ENCODE measurements at places on chromosomes 1 and 21.
A peak's percentile ranks its signal among the peaks of the same experiment; 100 is the strongest.

DNA sequence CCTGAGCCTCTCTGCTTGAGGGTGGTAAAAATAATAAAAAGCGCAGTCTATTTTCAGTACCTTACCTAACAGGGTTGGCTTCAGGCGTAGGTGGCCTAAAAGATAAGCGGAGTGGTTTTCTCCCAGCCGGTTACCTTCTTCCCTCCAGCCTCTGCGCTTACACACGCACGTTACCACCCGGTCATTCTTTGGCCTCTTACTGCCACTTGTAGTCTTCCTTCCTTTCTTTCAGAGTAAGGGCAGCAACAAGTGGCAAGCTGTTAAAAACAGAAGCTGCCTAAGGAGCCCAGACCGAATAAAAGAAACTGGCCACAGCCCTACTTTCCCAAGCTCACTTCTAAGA is 35.4 kb downstream of the CLCA1 start:
- DNase-seq, result no peak

DNA sequence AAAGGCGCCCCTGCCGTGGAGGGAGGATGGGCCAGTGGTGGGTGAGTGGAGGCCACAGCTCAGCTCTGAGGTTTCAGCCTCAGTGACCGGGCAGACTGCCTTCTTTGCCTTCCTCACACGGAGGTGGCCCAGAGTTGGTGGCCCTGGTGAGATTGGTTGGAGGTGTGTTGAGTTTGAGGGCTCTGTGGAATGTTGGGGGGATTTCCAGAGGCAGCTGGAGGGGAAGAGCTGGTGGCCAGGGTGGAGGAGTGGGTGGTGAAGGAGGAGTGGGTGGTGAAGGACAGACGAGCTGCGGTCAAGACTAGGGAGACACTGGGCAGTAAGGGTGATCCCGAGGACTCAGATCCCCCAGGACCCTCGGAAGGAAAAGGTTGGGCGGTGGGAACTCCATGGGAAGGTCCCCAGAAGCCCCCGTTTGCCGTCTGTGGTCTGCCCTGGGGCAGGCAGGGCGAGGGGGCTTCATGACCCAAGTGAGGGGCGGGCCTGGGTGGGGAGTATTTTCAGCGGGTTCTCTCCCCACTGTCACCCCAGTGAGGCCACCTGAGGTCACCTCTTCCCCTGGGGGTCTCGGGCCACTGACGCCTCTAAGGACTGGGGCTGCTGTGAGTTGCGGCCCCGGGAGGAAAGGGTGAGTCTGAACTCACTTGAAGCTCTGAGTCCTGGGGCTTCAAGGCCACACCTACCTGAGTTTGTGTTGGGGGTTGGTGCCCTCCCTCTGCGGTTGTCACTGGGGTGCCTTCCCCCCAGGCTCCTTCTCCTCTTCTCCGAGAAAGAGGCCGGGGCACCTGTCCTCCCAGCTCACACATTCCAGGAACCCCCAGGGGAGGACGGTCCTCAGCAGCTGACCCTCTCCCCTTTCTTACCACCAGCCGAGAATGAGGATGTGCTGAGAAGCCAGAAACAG is 22.7 kb upstream of the PIK3CD start:
- DNase-seq, result no peak

- DNase-seq, result no peak
Measured at GRCh38 chr1:46152016-46152415, 19.6 kb upstream of the PIK3R3 start.

- DNase-seq, result no peak
Measured at GRCh38 chr21:41681939-41682718, 84.7 kb downstream of the RIPK4 start.

DNA sequence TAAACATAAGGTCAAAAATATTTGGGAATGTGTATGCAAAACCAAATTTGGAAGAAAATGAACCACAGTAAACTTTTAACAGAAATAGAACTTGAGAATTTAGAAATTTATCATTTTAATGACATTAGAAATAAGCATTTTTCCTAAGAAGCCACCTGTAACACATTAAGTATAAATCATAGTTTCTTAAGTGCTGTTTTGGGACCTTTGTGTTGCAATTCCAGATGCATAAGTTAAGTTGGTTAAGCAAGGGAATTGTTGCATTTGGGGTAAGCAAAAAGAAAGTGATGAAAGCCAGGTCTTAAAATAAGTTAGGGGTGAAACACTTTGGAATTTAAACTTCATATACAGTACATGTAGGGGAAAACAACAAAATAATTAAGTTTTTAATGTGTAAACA is 49.8 kb downstream of the CDKN2C start:
- DNase-seq, result no peak

GRCh38 chr1:31584869-31585735 is 8.8 kb downstream of the TINAGL1 start:
- no peak for DNase-seq

- DNase-seq, result no peak
Measured at GRCh38 chr1:118786454-118787155, 201.5 kb downstream of the TBX15 start.

GRCh38 chr1:18948048-18948912 is 8.2 kb downstream of the IFFO2 start:
- no peak for DNase-seq

GRCh38 chr1:13583966-13584791 is 547 bp downstream of the PDPN start:
- DNase-seq, result peak; percentile 36

DNA sequence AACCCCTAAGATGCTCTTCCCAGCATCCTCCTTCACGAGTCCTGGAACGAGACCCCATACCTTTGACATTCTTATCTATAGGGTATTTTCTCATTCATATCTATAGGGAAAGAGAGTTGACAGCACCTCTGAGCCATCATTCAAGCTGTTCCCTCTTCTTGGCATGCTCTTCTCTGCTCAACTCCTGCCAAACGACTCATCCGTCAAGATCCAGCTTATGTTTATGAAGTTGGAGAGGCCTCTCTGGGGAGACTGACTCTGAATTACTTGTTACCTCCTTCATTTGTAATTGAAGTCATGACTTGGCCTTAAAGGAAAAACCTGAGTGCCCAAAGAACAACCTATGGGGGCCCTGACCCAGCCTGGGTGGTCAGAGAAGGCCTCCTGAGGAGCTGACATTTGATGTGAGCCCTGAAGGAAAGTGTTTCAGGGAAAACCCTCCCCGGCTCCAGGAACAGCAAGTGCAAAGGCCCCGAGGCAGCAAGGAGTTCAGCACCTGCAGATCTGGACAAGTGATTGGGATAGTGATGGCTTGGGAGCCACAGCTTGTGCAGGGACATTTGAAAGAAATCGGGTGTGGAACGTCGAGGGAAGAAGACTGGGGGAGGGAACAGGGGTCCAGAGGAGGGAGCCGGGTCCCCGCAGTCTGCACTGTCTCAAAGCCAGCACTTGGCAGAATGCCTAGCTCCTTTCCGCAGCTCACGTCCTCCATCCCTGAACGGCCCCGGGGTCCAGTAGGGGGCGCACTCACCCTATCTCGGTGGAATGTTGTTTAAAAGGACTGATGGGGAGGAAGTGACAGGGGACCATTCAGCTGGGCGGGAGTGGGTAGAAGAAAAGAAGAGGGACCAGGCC is 14.0 kb upstream of the CDA start:
- DNase-seq, result peak; percentile 74

- no peak for DNase-seq
Measured at GRCh38 chr1:6148497-6149241, 31.5 kb downstream of the CHD5 start.

DNA sequence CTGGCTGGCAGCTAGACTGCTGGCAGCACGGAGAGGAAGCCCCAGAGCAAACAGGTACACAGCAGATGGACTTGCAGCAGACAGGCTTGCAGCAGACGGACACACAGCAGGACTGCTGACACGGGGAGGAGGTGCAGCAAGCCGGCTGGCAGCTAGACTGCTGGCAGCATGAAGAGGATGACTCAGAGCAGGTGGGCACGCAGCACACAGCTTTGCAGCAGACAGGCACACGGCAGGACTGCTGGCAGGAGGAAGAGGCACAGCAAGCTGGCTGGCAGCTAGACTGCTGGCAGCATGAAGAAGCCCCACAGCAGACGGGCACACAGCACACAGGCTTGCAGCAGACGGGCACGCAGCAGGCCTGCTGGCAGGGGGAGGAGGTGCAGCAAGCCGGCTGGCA is 498 bp downstream of the KRTAP10-2 start:
- DNase-seq, result no peak

- DNase-seq, result no peak
Measured at GRCh38 chr21:42959728-42960127, 14.6 kb upstream of the PKNOX1 start.

DNA sequence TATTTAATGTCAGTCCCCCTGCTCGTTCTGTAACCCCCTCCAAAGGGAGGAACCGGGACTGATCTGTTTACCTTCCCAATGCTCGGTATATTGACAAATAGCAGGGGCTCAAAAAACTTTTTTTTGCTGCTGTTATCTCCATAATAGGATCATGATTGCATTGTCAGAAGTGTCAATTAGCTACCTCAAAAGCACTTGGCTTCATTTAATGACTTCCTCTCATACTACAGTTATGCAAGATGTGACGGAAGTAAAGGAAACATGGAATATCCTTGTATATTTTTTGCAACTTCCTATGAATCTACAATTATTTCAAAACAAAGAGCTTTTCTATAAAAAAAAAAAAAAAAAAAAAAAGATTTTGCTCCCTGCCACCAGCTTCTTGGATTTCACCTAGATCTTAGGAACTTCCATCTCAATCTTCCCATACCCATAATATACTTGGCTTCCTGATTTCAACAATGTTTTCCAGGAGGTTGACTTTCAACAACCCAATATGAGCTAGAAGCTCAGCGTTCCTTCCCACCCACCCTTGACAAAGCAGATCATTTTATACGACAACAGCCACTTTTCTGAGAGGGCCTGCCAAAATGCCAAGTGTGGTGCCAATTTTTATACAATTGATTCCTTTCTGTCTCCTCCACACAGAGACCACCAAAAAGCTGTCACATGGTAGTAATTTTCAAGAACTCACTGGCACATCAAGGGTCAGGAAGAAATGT is 71.7 kb downstream of the SETD4 start:
- DNase-seq, result no peak

DNA sequence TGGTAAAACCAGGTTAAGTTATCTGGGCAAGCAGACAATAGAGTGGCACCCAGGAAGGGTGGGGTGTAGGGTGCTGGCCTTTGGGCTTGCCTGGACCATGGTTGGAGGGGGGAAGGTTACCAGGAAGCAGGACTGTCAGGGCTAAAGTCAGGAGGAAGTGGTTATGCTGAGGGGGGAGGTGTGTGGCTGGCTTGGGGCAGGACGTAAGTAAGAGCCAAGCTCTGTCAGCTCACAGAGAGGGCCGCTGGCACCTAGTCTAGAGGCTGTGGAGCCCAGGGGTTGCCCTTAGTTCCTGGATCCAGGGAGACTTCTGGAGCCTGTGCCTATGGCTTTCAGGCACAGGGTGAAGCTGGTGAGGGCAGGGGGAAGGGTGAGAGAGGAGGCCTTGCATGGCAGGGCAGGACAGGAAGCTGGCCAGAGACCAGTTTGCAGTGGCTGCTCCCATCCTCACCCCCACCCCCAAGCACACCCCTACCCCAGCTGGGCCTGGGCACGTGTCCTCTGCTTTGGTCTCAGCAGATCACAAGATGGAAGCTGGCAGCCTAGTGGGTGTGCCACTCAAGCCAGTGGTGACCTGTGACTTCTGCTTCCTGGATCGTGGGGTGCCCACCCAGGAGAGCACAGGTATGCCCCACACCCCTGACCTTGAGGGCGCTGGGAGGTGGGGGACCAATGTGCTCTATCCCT is 20.5 kb upstream of the SMYD3 start:
- no peak for DNase-seq

- no peak for DNase-seq
Measured at GRCh38 chr21:38807441-38807871, 1.7 kb downstream of the ETS2 start.

- no peak for DNase-seq
Measured at GRCh38 chr1:119294199-119294598, 74.4 kb upstream of the HAO2 start.

DNA sequence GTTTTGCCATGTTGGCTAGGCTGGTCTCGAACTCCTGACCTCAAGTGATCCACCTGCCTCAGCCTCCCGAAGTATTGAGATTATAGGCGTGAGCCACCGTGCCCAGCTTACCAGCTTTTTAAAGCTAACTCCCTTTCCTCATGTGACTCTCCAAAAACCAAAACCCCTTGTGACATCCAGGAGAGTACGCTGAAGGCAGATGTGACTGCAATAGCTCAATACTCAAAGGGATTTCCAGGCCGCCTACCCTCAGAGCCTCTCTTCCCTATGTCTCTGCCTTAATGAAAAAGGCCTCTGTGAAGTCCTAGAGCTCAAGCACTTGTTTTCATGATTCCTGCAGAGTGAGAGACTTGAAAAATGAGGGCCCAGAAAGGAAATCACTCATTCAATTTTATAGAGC is 82.6 kb downstream of the TEX35 start:
- no peak for DNase-seq

DNA sequence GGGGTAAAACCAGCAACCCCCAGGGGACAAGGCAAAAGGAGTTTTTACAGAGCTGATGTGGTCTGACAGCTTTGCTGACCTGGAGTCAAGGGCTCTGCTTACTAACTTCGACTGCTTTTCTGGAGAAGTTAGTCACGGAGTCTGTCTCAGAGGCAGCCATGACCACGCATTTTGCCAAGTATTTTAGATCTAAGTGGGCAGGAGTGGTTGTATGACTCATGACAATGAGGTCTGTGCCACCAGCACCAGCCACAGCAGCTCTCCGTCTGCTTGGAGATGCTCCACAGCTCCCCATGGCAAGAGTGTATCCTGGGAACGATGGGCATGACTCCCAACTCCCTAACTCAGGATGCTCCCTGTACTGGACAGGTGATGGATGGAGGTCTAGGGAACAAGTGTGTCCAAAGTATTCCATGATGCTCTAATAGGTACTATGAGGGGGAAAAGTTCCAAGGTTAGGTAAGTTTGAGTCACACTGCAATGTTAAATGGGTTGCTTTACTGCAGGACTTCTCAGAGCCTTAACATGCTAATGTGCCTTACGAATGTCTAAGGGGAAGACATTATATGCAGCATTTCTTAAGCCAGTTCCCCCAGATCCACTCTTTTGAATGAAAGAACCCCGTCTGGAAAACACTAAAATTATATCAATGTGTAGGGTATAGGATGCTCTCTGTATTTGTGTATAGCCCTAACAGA is 359.0 kb downstream of the HHAT start:
- no peak for DNase-seq

- no peak for DNase-seq
Measured at GRCh38 chr1:197510691-197511378, 242.8 kb downstream of the CRB1 start.

All from renal cortex interstitium (tissue), 15 donors.